Sigmoid colon (tissue), 7 donors: ENCODE measurements at places on chromosomes 1 and 21.

DNA sequence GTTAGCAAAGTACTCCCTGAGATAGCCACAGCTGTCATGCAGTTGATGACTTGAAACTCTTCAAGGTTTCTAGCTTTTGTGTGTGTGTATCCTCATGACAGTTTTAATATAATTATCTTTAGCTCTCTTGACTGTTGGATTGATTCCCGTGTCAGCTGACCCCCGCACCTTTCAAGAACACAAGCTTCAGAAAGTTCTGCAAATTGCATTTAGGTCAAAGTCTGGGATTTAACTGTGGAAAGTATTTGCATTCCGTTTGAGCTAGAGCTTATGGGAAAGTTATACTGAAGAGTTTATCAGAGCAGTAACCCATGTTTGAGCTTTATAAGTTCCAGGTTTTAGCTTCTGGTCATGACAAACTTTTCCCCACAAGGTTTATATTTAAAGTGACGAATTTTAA is 380.1 kb upstream of the CHRM3 start:
- no peak for DNase-seq

GRCh38 chr1:113615425-113615824 is 143.9 kb downstream of the PHTF1 start:
- no peak for DNase-seq

- DNase-seq = no peak
These were observed 16.9 kb downstream of the SSR2 start for GRCh38 chr1:156003923-156004188.

- no peak for DNase-seq
These were observed 40.5 kb upstream of the SYT2 start for GRCh38 chr1:202750761-202751160.

- no peak for DNase-seq
These were observed 91.7 kb downstream of the TTC3 start for GRCh38 chr21:37164742-37165141.

DNA sequence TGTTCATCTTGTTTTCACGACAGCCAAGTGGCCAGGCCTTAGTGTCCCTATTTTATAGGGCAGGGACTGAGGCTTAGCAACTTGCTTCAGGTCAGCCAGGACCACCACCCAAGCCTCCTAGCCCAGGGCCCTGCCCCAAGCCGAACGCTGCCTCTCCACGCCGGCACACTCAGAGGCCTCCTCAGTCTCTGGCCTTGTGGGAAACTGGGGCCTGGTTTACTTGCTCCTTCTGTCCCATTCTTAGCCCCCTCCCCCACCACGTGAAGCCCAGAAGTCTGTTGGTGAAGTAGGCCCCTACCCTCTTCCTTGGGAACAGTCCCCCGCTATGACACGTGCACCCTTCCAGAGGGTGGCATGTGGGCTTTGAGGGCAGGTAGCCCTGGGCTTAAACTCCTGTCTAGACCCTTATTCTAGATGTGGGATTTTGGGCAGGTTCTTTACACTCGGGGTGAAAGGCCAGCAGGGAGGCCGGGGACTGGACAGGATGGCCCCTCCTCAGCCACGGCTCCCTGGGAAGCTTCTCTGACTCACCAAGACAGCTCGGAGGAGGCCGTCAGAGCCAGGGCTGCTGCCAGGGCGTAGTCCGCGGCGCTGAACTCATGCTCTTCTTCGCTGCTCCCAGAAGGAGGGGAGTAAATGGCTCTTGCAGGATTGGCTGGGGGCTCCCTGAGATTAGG is 4.3 kb downstream of the MYOM3 start:
- DNase-seq = no peak

DNA sequence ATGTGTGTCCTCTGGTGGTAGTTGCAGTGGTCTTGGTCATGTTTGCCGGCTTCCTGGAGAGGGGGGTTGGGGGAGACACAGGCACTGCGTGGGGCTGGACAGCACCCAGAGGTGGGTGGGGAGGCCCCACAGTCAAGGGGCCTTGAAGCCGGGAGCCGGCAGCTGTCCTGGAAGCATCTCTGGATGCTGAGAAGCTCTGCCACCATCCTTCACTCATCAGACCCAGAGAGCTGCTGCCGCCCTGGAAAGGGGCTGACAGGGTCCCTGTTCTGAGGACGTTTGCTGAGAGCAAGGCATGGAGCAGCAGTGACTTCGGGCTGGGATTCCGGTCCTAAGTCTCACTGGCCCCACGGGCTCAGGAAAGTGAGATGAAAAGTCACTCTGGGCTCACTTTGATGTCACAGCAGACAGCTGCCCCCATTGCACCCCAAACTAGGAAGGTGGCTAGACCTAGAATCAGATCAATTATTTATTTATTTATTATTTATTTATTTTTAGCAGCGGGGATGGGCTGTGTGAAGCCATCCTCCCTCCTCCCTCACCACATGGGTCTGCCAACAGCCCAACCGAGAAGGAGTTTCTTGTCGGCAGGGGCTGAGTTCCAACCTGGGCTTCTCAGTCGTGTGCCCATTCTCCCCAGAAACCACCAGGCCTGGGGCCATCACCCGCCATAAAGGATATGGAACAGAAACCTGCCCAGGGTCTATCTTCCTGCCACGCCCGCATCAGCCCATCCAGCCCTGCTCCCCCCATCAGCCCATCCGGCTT is 547.4 kb downstream of the PTPRU start:
- no peak for DNase-seq

GRCh38 chr1:42837709-42838108 is 8.7 kb upstream of the ZNF691 start:
- DNase-seq = no peak

DNA sequence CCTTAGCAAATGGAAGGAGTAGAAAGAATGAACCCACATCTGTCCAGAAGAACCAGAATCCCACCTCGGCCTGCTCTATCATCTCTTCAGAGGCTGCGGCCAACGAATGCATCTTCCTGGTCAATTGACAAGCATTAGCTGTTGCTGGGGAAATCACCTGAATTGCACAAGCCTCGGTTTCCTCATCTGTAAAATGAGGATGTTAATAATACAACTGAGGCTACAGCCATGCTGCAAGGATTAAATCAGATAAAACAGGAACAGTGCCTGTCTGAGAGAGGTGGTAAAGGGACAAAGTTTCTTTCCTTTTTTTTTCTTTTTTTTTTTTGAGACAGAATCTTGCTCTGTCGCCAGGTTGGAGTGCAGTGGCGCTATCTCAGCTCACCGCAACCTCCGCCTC is 99.8 kb downstream of the KIF14 start:
- DNase-seq = no peak

DNA sequence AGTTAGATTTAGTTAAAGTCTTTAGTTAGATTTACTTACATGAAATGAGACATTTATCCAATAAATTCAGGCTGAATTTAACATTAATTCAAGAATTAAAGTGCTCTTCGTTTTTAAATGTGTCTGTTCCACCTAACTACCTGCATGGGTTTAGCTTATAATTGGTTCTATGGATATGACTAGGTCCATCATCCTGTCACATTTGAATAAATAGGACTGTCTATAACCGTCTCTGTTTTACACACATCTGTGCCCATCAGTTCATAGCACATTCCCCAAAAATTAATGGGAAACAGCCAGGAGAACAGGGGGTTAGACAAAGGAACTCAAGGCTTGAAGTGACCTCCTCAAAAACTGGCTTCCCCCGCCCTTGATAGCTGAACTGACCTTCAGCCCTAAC is 219.6 kb downstream of the MRPL39 start:
- DNase-seq = no peak

GRCh38 chr1:22830041-22830566 is 119.5 kb downstream of the EPHB2 start:
- DNase-seq = no peak

- DNase-seq = no peak
These were observed 853 bp upstream of the ATP1A1 start for GRCh38 chr1:116372191-116372590.

GRCh38 chr1:107480548-107481415 is 339.9 kb downstream of the NTNG1 start:
- DNase-seq = no peak

DNA sequence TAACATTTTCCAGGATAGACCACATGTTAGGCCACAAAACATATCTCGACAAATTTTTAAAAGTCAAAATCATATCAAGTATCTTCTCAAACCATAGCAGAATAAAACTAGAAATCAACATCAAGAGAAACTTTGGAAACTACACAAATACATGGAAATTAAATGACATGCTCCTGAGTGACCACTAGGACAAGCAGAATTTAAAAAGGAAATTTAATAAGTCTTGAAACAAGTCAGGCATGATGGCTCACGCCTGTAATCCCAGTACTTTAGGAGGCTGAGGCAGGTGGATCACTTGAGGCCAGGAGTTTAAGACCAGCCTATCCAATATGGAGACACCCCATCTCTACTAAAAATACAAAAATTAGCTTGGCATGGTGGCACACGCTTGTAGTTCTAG is 26.4 kb upstream of the UTS2 start:
- no peak for DNase-seq

DNA sequence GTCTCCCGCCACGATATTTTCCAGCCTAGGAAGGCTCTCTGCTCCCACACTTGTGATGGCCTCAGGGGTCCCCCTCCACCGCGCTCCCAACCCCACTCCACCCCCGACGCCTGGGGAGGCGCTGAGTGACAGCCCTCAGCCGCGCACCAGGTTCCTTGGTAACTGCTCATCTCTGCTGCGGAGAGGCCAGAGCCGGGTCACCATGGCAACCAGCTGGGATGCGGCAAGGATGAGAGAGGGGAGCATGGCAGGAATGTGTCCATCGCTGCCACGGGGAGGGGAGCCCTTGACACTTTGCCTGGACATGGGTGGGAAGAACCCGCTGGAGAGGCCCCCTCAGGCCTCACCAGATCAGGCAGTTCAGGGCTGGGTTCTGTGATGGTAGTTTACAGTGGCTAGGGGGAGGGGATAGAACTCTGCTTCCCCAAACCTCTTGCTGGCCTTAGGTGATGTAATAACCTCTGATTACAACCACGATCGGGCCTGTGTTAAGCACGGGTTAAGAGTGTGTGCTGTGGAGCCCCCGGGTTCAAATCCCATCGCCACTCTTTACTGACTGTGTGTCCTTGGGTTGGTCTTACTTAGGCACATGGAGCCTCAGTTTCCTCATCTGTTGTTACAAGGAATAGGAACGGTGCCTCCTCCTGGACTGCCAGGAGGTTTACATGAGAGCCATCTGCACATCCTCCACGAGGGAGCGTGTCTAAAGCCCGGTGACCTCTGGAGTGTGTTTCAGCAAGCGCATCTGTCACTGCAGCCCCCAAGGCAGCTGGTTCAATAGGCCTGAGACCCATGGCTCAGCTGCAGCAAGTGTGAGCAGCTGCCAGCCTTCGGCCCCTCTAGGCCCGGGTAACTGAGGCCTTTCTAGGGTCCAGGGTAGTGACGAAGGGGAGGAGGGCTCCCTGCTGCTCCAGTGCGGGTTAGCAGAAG is 6.3 kb downstream of the KIF17 start:
- DNase-seq = no peak

GRCh38 chr1:9101510-9102146 is 27.3 kb downstream of the GPR157 start:
- peak; percentile 67 for DNase-seq

DNA sequence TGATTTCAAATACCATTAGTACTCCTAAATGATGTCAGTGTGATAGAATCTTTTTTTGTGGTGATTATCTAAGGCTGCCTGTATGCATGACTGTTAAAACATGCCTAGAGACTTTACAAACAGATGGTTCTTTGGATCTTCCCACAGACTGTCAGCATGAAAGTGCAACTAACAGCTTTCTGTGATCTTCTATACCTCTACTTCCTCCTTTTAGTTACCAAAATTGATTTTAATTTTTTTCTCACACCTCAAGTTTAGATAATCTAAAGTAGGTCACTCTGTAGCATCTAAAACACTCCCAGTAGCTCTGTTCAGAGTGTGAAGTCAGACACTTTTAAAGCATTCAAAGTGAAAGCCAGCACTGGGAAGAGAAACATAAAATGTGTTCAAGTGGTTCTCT is 534.5 kb downstream of the PTPRC start:
- DNase-seq = no peak

DNA sequence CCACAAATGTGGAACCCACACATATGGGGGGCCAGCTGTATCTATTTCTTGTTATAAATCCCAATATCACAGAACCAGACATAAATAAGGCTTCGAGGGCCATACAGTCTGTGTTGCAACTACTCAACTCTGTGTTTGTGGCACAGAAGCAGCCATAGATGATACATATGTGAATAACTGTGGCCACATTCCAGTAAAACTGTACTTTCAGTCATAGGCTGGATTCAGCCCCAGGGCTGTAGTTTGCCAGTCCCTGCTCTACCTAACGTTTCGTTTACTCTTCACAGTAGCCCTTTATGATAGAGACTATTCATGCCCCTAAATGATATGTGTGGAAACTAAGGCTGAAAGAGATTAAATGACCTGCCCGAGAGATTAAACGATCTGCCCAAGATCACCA is 48.7 kb downstream of the FHAD1 start:
- no peak for DNase-seq

- DNase-seq = no peak
These were observed 32.6 kb downstream of the GPR52 start for GRCh38 chr1:174480324-174480723.

GRCh38 chr1:62882201-62883104 is 98.5 kb downstream of the ATG4C start:
- no peak for DNase-seq

GRCh38 chr1:184793967-184794366 is 39.3 kb upstream of the EDEM3 start:
- no peak for DNase-seq

GRCh38 chr21:32321480-32321879 is 22.8 kb downstream of the MRAP start:
- DNase-seq = no peak

DNA sequence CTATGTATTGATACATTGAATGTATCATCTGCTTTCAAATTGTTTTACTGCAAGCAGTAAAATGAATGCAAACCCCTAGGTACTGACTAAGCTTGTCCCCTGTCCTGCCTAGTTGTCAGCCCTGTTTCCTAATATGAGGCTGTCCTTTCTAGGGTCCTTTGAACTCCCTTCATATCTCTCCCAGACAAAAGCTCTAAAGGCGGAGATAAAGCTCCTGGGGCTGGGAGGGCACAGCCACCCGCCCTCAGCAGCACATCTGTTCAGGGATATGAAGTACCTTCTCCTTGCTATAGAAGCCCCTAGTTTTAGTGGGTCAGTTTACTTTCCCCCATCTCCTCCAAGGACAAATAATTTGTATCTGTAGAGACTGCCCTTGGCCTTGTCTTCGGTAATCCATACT is 93.1 kb upstream of the ETS2 start:
- no peak for DNase-seq

GRCh38 chr1:47575855-47576757 is 138.3 kb downstream of the FOXD2 start:
- DNase-seq = no peak

- DNase-seq = no peak
These were observed 38.9 kb downstream of the ATP1A1 start for GRCh38 chr1:116411784-116412479.

- no peak for DNase-seq
These were observed 189.1 kb upstream of the RNPC3 start for GRCh38 chr1:103336408-103336807.

DNA sequence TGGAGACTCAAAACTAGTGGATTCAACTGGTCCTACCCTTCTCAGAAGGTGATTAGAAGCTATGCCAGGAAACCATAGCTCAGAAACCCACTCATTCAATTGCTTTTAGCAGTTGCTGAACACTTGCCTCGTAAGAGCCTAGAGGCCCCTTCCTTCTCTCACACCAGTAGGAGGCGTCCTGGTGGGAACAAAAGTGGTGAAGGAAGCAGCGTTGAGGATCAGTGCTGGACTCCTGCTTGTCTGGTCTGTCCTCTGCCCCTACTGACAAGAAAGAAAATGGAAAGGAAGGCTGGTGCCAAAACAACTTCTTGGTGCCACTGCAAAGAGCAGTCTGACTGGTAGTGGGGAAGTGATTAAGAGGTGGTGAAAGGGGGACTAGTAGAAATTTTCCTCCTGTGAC is 269.7 kb downstream of the LMO4 start:
- DNase-seq = no peak

- no peak for DNase-seq
These were observed 3.7 kb downstream of the PGBD5 start for GRCh38 chr1:230422221-230422981.
